ENCODE measurements at places on chromosomes 2 and 18. TPM values are rescaled to one million over a fixed set of nuclear protein-coding genes. Genes with fewer than 3 reads are reported as not detected.

- DNase-seq, result no peak
These were observed 152.8 kb upstream of the RIOK3 start for GRCh38 chr18:23300231-23300805.

DNA sequence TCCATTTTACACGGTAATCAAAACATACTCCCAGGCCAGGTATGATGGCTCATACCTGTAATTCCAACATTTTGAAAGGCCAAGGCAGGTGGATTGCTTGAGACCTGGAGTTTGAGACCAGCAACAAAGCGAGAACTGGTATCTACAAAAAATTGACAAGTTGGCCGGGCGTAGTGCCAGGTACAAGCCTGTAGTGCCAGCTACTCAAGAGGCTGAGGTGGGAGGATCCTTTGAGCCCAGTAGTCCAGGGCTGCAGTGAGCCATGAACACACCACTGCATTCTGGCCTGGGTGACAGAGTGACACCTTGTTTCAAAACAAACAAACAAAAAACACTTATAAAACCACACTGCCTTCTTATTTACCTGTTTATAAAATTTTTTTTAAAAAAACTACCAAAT is 80.8 kb downstream of the GAREM1 start:
- DNase-seq, result no peak

DNA sequence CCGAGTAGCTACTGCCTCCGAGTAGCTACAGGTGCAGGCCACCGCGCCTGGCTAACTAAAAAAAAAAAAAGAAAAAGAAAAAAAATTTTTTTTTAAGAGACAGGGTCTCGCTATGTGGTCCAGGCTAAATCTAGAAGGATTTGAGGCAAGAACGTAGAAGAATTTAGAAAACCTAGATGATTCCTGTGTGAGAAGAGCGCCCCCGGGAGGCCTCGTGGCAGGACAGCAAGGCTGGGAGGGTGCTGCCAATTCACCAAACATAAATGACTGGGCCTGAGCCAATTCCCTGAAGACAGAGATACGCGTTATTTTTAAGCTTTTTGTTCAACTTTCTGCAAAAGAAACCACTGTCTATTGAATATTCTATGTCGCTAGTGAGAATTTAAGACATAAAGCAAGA is 90.1 kb upstream of the TGFA start:
- DNase-seq, result no peak

DNA sequence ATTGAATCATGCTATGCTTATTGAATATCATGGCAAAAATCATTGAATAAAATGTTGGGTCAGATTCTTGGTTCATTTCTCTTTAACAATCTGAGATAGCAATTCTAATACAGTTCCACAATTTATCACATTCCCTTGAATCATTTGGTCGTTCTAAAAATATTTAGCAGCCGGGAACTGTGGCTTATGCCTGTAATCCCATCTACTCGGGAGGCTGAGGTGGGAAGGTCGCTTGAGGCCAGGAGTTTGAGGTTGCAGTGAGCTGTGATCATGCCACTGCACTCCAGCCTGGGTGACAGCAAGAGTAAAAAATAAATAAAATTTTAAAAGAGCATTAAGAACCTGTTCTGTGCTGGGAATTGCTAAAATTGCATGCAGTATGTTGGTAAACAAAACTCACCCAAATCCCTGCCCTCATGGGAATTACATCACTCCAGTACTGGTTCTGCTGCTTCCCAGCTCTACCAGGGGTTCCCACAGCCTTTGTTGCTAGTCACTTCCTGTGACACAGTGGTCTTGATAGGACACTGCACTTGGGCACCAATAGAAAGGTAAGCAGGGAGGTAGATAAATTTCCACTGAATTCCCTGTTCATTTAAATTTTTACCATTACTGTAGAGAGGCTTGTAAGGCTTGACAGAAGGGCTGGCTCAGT is 200.4 kb downstream of the CTNNA2 start:
- DNase-seq, result no peak

GRCh38 chr18:63550068-63550467 is 7.9 kb downstream of the SERPINB12 start:
- DNase-seq, result no peak

Gene C2orf66
- not detected for total RNA-seq

Gene PRSS56
- under 0.01 TPM for total RNA-seq

Gene FABP1
- not detected for total RNA-seq
